Renal cortex interstitium (tissue), 15 donors: ENCODE measurements at places on chromosomes 5 and 9. TPM values are rescaled to one million over a fixed set of nuclear protein-coding genes. Genes with fewer than 3 reads are reported as not detected.

GRCh38 chr5:42854795-42855194, 43.1 kb upstream of the SELENOP start:
- DNase-seq, result no peak

GPR151 gene
- not detected for polyA plus RNA-seq

DNA sequence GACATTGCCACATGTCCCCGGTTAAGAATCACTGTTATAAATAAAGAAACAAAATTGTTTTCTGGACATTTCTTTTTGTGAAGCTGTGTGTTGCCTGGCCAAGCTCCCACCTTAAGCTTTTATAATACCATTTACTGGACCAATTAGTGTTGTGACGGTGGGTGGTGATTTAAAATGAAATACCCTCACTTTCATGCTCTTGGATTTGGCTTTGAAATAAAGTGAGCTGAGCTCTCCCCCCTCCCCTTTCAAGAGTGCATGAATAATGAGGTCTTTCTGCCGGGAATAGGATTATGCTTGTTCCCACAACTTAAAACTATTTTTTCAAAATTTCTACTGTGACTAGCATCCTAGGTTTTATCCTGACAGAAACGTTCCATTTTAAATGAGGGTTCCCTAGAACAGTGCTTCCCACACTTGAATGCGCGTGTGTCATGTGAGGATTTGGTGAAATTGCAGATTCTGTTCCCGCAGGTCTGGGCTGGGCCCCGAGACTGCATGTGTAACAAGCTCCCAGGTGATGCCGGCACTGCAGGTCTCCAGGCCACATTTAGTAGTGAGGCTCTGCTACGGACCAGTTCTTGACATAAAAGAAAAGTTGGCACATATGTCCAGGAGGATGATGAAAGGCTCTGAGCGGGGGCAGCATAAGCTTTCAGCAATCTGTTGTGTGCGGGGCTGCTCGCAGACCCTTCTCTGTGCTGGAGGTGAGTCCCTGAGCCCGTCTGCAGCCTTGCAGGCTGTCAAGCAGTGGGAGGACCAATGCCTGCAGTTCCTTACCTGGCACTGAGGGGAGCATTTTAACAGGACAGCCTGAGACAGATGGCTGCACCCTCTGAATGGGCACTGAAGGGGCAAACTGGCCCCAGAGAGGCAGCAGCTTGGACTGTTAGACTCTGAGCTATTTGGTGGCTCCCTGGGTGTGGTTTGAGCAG, 24.4 kb downstream of the IQGAP2 start:
- DNase-seq, result no peak

CNTLN gene
- 16.3 TPM for polyA plus RNA-seq

DNA sequence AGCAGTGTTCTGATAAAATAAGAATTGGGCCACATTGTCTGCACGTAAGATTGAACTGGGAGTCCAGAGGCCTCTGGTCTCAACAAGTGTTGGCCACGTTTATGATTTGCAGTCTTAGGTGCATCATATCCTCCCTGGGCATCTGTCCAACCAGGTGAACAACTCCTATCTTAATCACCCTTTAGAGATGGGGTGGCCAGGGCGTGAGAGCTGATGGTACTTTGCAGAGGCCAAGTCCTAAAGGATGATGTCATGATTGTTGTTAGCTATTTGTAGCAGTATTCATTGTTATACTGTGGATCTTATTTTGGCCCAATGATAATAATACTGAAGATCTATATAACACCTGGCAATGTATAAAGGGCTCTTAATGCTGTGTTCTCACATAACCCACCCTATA, 73.2 kb upstream of the RARS1 start:
- DNase-seq, result no peak

SOX30 gene
- polyA plus RNA-seq, result 0.55 TPM

DNA sequence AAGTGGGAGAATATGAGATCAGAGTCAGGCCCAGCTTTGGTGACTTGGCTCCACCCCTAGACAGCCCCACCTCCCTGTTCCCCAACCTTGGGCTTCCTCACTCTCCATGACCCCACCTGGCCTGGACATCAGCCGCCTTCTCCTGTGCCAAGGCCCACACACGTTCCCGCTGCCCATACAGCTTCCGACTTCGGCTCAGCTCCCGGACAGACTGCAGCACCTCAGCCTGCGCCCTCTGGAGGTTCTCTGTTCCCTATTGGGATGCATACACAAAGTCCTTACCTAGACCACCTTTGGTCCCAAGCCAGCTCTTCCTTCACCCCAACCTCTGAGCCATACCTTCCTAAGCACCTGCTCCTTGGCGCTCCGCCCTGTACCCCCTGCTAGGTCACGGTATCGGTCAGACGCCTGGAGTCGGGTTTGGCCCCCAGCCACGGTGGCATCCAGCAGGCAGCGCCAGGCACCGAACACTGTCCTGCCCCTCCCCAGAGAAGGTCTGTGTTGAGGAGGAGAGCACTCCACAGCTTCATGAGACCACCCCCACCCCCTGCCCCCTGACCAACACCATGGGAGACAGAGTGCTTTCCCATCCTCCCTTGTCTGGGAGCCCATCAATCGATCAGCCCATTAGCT, 2.0 kb downstream of the FCHSD1 start:
- no peak for DNase-seq

DNA sequence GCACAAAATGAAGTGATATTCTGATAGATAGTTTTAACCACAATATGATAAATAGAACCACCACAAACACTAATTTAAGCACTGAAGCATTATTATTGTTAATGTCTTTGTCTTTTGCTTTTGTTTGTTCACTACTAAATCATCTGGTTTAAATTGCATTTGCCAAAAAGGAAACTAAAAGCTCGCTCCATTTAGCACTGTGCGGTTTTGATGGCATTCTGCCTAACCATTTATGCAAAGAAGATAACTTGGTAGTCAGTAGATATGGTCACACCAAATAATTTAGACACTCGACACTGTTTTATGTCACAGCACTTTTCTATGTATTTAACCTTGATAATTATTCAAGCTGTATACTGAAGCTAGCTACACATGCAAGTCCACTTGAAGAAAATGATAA, 849.8 kb upstream of the CDH6 start:
- no peak for DNase-seq

CORO2A gene
- polyA plus RNA-seq, result 2.4 TPM

DNA sequence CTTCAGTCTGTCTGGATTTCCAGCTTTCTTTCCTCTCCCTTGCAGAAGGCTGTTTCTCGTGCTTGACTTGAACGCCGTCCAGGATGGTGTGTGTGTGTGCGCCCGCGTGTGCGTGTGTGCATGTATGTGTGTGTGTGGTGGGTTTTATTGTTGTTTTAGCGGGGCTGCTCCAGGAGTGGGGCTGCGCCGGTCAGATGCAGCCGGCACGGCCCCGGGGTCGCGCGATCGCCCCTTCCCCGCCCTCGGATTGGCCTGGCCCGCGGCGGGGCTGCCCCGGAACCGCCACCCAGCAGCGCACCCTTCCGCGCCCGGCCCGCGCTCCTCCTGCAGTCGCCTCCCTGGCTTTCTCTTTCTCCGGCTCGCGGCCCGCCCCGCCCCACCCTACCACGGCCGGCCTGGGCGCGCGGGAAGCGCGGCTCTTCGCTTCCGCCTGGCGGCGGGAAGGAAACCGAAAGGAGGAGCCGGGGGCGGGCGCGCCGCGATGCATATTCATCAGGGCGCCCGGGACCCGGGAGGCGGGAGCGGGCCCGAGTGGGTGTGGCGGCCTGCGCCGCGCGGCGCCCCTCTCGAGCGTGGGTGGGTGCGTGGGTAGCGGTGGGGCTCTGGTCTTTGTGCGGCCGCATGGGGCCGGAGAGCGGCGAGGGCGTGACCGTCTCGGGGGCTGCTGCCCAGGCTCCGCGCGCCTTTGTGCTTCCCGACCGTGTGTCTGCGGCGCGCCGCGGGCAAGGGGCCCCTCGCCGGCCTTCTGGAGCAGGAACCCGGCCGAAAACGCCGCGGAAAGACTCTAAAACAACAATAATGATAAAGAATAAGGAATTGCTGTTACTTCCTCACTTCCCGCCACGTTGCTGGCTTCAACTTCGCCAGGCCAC, 8.5 kb upstream of the NFIB start:
- peak; percentile 88 for DNase-seq

DNA sequence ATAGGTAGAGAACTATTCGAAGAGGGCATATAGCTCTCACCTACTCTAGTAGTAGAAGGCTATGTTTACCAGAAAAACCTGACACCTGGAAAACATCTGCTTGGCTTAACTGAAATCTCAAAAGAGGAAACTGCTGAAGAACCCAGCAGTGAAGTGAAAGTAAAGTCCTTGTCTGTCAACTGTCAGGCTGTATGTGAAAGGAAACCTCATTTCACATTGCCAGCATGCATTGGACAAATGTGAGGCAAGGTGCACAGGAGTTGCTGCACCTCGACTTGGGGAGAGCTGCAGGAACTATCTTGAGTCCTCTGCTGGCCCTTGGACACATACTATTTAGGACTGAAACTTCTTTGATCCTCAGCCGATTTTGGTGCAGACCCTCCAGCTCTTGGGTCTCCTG, 53.3 kb downstream of the NREP start:
- DNase-seq, result no peak

DNA sequence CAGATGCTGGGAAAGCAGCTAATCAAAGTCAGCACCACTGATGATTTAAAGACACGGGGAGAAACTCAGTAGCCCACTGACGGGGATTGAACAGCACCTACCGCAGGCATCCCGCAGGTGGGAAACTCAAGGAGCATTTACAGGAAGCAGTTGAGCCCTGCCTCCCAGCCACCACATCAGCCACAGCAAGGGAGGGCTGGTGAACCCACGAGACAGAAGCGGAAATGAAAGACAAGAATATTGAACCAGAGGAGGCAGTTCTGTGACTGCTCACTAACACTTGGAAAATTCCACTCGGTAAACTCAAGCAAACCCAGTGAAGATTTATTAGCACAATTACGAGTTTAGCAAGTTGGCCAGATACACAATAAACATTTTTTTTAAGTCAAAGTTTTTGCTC, 10.6 kb upstream of the FAM163B start:
- no peak for DNase-seq

DNA sequence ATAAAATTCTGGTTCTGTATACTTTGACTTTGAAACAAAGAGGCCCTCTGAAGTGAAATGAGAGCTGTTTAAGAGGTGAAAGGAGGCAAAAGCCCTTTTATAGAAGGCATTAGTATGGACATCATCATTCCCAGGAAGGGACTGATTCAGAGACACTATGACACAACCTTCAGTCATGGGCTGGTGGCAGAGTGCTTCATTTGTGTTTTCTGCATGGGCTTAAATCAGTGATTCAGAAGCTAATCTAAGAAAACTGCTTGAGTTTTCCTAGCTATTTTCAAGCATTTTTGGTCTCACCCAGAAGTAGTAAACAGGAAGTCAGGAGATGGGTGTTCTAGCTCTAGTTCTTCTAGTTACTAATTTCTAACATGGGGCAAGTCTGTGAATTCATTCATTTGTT, 288.9 kb downstream of the TRPM3 start:
- no peak for DNase-seq

FAT2 gene
- polyA plus RNA-seq, result 9.8 TPM

DNA sequence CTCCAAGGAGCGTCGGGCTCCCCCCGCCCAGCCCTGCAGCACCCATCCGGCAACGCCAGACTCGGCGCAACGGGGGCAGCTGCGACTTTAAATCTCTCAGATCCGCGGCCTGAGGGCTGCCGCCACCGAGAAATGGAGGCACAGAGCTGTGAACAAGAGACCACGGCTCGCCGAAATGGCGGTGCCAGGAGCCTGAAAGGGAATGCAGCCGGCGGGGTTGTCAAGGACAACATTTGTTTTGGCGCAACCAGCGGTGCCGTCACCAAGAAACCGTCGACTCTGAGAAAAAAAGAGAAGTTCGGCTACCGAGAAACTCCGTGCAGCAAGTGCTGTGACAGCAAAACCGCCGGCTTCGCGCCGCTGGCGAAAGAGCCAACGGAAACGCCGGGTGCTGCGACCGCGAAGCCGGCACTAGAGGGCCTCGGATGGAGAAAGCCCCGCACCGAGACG, 2.1 kb upstream of the ANXA2R start:
- no peak for DNase-seq

FOXD4 gene
- polyA plus RNA-seq, result 0.62 TPM

DNA sequence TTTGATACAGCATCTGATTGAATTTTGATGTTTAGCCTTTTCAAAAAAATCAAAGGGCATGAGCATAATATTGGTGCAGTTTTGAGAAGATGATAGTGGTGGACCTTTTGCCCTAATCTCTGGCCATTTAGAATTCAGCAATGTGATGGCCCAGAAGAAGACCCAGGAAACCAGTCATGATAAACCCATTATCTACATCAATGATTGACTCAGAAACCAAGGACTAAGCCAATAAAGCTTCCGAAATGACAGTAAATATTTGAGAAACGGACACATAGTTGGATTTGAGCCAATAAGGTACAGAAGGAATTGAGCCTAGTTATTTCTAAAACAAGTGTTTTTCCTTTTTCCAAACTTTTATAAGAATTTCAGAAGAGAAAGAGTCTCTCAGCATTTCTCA, 1158.8 kb upstream of the DMAC1 start:
- DNase-seq, result no peak

- DNase-seq, result no peak
Observed at GRCh38 chr9:134355561-134356279, 29.5 kb downstream of the RXRA start.

DNA sequence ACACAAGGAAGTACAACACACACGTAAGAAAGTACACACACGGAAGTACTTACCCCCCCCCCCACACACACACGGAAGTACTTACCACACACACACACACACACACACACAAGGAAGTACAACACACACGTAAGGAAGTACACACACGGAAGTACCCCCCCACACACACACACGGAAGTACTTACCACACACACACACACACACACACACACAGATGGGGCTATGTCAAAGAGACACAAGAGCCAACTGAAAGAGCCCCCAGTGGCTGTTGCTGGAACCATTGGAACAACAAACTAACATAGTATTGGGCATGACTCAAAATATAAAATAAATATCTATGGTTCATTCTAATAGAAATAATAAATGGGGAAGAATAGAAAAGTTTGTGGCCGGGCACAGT, 4.9 kb upstream of the MAPK9 start:
- DNase-seq, result no peak

DNA sequence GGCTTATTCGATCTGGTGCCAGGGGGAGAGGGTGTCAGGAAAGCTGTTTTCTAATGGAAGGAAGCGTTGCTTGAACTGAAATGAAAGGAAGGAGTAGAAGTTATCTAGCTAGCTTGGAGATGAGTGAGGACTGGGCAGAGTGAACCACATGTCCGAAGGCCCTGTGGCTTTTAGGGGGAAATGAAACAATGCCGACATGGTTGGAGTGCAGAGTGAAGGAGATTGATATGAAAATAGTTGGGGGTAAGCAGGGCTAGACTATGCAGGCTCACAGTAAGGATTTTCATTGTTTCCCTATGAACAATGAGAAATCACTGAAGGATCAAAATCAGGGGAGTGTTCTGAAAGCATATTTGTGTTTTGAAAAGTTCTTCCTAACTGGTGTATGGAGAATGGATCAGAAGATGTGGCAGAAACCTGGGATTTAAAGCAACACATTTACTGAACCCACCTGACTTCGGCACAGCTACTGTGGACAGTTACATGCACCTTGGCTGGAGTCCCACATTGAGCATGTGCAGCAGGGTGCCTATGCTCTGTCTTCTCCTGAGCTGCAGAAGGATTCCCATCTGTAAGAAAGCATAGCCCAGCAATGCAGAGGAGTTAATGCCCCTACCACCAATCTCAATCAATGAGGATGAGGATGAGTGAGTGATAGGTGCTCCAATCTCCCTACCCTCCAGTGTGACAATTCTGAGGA, 144.4 kb upstream of the TBCA start:
- no peak for DNase-seq

- DNase-seq, result peak; percentile 51
Observed at GRCh38 chr9:131776473-131776872, 36.6 kb upstream of the RAPGEF1 start.

GRCh38 chr9:100427366-100428263, 672 bp downstream of the MSANTD3 start:
- DNase-seq, result peak; percentile 57
